ENCODE measurements at places on chromosomes 4 and X.
A peak's percentile ranks its signal among the peaks of the same experiment; 100 is the strongest.

DNA sequence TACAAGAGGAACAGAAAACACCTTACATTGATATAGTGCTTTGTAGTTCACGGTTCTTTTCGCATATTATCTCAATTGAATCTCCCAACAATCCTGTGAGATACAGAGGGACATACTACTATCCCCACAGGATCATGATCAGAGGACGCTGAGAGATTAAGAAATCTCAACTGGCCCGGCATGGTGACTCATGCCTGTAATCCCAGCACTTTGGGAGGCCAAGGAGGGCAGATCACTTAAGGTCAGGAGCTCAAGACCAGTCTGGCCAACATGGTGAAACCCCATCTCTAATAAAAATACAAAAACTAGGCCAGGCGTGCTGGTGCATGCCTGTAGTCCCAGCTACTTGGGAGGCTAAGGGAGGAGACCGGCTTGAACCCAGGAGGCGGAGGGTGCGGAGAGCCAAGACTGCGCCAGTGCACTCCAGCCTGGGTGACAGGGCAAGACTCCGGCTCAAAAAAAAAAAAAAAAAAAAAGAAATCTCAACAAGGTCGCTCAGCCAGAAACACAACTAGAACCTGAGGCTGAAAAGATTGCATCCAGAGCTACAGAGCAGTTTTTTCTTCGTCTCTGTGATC is 7.4 kb downstream of the APOO start:
- no peak for DNase-seq

DNA sequence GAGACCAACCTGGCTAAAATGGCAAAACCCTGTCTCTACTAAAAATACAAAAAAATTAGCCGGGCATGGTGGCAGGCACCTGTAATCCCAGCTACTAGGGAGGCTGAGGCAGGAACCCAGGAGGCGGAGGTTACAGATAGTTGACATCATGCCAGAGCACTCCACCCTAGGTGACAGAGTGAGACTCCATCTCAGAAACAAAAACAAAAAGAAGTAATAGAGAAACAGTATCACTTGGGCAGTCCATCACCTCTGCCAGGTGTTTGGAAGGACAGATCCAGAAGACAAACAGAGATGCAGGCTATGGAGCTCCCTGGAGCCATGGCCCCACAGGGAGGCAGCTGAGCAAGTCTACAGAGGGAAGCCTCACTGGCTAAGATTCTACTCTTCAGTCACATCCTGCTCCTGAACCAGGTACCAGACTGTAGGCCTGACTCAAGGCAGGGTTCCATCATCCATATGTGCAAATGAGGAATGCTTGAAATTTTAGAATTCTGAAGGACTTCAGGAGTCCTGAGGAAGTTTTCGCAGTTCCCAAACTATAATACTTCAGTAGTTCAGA is 81.4 kb upstream of the CPEB2 start:
- DNase-seq, result no peak

GRCh38 chr4:5812506-5813229 is 80.2 kb downstream of the CRMP1 start:
- DNase-seq, result no peak

GRCh38 chr4:47413521-47413920 is 50.0 kb downstream of the COMMD8 start:
- no peak for DNase-seq

- no peak for DNase-seq
These were observed 6.7 kb downstream of the ZNF81 start for GRCh38 chrX:47843363-47843762.

- DNase-seq, result no peak
These were observed 72.0 kb downstream of the FAT1 start for GRCh38 chr4:186651624-186652023.

DNA sequence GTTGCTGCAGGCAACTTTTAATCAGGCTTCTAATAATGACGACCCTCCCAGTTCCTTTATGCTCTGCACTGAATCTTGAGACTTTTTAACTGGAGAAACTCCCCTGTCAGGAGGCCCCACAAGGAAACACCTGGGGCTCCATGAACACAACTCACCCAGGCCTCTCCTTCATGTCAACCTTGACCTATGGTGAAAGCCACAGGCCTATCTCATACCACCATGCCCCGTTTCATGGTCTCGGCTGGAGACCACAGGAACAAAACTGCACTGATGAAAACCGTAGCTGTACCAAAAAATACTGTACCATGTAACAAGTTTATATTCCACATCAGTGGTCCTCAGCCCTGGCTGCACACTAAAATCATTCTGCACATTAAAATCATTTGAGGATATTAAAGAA is 57.0 kb downstream of the ZNF827 start:
- no peak for DNase-seq

GRCh38 chr4:67394879-67395278 is 150.4 kb downstream of the CENPC start:
- DNase-seq, result no peak

- no peak for DNase-seq
These were observed 111.9 kb upstream of the KLF8 start for GRCh38 chrX:56120242-56120641.

GRCh38 chr4:5079581-5079980 is 28.3 kb downstream of the STK32B start:
- no peak for DNase-seq

DNA sequence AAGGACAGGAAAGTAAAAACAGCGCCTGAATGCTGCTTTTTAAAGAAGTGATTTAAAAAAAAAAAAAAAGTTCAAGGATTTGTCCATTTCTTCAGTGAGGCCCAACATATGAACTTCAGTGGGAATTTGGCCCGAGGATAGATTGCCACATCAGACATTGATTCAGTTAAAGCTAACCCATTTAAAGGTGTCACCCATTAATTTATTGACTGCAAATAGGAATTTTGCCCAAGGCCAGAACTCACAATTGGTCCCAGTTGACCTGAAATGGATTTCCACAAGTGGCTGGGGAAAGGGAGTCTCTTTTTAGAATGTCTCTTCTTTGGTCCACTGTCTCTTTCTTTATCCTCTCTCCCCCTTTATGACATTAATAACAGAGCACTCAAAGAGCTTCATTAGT is 86.5 kb upstream of the RPL34 start:
- DNase-seq, result no peak

- no peak for DNase-seq
These were observed 140.3 kb upstream of the CXCL13 start for GRCh38 chr4:77465271-77465670.

- no peak for DNase-seq
These were observed 894.0 kb upstream of the FRG1 start for GRCh38 chr4:189046642-189047041.

- no peak for DNase-seq
These were observed 110.6 kb downstream of the ANK2 start for GRCh38 chr4:113159942-113160545.

GRCh38 chrX:9644335-9644734 is 121.3 kb downstream of the GPR143 start:
- DNase-seq, result peak; percentile 6

GRCh38 chr4:40402556-40402955 is 67.4 kb downstream of the CHRNA9 start:
- DNase-seq, result no peak

DNA sequence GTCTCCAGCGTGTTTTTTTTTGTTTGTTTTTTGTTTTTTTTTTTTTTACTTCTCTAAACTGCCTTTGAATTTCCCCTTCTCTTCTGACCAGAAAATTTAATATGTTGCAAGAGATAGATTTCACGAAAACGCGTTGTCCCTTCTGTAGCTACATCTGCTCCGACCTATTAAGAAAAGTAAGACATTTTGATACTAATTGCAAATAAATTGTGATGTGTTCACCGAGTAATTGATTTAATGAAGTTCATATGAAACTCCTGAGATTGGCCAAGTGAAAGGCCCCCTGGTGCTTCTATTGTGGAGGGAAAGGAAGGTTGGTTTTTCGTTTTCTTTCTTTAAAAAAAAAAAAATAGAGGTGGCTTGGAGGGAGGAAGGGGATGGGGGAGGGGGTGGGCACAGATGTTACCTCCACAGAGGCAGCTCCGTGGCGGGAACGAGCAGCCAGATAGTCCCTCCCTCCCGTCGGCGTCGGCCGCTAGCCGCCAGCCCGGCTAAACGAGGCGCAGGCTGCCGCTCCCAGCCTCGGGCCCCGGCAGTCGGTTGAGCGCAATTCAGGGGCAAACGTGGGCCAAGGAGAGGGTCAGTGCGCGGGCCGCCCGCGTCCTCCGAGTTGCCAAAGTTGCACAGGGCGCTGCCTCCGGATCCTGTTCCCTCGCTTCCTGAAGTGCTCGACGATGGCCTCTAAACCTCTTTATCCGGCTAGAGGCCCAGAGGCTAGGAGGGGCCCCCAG is 139.1 kb upstream of the ZIC3 start:
- no peak for DNase-seq

DNA sequence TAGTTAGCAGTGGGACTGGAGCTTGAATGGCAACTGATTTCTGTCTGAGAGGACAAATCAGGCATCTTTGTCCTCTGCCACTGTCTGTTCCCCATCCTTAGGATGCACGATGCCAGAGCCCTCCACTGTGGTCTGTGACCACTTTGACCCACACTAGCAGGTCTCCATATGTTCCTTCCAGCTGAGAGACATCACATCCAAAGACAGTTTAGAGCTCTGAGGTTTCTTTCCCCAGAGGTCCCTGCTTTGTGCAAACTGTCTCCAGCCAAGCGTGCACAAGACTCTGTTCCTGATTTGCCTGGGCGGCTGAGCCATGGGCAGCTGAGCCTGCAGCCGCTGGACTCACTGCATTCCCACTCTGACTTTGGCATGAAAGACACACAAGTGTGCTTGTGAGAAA is 98.0 kb downstream of the PTTG2 start:
- DNase-seq, result no peak

GRCh38 chr4:82524570-82525152 is 37.1 kb downstream of the TMEM150C start:
- no peak for DNase-seq

DNA sequence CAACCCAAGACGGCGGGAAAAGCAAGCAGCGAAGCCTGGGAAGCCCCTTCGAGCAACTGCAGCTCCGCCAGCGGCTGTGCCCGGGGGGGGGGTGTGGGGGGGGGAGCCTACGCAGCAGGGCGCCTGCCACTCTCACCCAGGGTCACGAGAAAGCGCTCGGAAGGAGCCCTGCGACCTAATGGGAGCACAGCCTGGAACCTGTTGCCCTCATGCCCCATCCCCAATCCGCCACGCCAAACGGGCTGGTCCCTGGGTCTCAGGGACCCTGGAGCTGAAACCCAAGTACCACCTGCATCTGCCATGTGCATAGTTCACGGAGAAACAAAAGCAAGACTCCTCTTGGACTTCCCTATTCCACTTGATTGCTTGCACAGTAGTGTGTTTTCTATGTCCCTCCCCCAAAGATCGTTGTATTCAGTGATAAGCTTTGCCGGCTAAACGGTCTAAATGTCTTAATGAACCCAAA is 359 bp upstream of the GAB3 start:
- no peak for DNase-seq

GRCh38 chr4:40525752-40526598 is 103.7 kb downstream of the RBM47 start:
- no peak for DNase-seq

DNA sequence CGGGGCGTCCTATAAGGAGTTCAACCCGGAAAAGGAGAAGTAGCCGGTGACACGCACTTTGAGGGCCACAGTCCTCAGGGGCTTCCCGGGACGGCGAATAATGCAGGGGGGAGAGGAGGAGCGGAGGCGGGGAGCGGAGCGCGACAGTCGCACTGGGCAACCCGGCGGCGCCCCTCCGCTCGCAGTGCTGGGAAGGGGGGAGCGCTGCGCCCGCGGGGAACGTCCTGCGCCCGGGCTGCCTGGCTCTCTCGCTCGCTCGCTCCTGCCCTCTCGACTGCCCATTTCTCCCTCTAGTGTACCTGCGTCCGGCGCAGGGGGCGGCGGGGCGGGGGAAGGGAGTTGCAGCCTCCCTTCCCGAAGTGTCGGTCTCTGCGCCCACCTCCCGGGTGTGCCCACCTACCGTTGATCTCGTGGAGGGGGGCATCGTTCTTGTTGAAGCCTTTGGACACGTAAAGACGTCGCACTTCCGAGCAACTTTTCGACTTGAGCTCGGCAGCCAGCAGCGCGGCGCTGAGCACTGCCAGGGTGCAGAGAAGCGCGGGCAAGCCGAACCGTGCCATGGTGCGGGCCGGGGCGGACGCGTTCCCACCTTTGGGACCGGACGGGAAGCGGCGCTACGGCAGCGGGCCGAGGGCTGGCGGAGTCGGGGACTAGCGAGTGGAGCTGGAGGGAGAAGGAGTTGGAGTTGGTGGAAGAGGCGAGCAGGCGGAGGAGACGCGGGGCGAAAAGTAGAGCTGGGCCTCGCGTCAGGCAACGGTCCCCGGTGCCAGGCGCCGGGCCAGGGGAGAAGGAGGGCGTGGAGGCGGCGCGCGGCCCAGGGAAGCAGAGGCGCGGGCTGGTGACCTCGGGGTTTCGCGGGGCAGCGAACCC is 648 bp downstream of the GPC4 start:
- no peak for DNase-seq

DNA sequence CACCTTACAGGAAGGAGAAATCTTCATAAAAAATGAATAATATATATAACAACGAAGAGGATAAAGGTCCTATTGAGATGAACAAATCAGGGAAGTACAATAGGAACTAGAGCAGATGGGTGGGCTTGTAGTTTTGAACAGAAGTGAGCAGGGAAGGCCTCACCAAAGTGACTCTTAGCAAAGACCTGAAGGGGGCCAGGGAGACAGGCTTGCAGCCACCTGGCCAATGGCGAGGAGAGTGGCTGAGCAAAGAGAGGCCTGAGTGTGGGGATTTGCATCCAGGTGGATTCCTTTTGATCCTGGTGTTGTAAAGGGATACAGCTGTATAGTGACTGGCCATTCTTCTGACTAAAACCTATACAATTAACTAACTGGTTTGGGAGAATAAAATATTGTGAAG is 354.1 kb downstream of the CAMK2D start:
- DNase-seq, result no peak

- no peak for DNase-seq
These were observed 972.1 kb downstream of the C4orf33 start for GRCh38 chr4:130068072-130068471.

- DNase-seq, result no peak
These were observed 458.6 kb upstream of the NWD2 start for GRCh38 chr4:36785973-36786372.

GRCh38 chr4:1711571-1712215 is 426 bp downstream of the SLBP start:
- DNase-seq, result no peak

- DNase-seq, result no peak
These were observed 195.8 kb downstream of the PDHA2 start for GRCh38 chr4:96035727-96036126.

DNA sequence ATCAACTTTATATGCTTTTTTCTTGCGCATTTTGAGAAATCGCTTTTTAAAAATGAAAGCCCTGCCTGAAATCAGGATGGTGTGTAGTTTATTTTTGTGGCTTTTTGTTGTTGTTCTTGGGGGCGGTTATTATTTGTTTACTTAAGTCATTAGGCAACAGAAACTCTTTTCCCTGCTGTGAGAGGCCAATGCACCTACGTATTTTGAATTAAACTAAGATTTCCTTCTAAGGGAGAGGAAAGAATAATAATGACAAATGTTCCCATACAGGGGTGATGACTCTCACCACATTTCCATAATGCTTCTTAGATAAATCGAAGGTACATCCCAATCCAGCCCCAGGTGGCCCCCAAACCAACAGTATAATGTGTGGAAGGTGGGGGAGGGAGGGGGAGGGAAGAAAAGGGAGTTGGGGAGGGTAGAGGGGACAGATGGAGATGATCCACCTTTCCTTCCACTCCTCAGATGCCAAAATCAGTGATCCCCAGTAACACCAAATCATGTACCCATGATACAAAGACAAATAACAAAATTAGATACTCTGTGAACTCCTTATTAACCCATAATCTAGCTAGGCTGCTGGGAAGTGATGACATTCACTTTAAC is 39.6 kb downstream of the ZNF827 start:
- no peak for DNase-seq
